ENCODE measurements at places on chromosomes 5 and 9.

DNA sequence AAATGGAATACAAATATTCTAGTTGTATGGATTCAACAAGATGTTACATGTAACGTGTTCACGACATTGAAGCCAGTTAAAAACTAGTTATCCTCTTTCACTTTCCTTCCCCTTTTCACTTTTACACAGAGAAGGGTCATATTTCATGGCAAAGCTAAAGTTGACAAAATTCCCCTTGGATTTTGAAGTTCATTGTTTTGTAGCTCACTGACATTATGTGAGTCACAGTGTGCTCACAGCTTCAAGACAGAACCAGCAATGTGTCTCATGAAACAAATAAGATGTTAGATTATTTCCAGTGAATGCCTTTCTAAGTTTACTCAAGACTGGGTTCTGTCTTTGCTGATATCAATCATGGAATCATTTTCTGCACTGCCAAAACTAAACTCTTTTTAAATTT lies 535.5 kb upstream of the GRIN3A start:
- no peak for DNase-seq

DNA sequence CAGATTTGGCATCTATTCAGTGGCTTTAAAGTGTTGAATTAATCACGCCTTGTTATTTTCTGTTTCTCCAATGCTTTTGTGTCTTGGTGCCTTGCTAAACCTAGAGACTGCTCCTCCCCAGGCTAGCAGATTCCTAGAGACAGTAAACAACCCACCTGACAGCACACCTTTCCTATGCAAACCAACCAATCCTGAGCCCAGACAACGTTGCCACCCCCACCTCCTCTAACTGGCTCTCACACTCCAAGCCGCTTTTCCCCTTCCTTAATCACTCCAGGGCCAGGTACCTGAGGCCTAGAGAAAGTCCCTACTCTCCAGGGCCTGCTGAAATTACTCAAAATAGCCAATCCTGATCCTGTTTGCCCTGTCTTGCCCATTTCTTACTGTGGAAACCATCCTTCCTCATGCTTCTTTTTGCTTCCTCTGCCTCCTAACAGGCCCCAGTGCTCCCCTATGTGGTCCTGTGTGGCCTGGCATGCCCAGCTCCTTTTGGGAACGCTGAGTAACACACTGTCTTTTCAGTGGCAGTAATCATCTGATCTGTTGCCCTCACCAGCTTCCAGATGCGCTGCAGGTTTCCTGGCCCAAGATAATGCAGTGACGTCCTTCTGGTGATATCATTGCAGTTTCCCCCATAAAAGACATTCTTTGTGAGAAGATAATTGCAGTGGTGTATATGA lies 53.4 kb downstream of the GAS1 start:
- DNase-seq = no peak

- no peak for DNase-seq
Measured at GRCh38 chr5:98333921-98334320, 439.5 kb upstream of the RGMB start.

DNA sequence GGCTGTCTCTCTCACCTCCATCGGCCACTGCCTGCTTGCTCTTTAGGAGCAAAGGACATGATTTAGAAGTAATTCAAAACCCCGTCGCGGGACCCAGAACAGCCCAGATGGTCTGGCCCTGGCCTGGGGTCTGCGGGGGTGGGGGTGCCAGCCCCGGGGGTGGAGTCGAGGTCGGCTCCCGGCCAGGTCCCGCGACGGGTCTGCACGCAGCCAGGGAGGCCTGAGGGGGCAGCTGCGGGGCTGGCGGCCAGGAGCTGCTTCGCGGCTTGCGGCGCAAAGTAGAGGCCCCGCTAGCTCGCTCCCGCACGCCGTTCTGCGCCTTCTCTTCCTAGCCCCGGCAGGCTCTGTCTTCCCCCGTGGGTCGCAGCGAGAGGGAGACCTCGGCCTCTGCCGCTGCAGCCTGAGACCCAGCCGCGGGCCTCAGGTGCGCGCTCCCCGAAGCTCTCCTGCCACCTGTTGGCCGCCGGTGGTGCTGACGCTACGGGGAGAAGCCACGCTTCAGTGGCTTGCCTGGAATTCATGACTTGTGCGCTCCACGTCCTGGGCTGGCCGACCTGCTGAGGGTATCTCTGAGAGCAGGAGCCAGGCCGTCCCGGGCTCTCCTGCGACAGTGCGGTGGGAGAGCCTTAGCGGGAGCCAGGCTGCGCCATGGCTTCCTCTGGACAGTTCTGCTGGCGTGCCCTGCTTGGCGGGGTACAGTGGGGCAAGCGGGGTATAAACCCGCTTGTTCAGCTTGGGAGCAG lies 157.2 kb upstream of the PITX1 start:
- DNase-seq = peak; percentile 76

GRCh38 chr9:4366591-4367330 lies 66.9 kb upstream of the GLIS3 start:
- DNase-seq = peak; percentile 22

GRCh38 chr5:92711956-92712355 lies 869.1 kb downstream of the NR2F1-AS1 start:
- no peak for DNase-seq

DNA sequence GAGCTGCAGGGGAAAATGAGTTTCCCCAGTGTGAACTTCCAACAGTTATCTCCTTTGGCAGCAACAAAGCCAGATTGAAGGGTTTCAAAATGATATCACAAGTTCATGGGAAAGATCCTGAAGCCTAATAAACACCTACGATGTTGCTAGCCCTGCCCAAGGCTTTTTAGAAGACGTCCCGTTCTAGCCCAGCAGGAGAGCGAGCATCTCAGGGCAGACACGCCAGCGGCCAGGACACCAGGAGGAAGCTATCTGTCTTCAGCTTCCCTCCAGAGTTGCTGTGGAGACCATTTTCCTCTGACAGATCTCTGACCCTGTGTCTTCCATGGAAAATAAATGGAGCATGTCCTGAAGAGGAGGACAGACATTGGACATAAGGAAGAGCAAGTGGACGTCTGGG lies 98.4 kb downstream of the FBXO38 start:
- no peak for DNase-seq

DNA sequence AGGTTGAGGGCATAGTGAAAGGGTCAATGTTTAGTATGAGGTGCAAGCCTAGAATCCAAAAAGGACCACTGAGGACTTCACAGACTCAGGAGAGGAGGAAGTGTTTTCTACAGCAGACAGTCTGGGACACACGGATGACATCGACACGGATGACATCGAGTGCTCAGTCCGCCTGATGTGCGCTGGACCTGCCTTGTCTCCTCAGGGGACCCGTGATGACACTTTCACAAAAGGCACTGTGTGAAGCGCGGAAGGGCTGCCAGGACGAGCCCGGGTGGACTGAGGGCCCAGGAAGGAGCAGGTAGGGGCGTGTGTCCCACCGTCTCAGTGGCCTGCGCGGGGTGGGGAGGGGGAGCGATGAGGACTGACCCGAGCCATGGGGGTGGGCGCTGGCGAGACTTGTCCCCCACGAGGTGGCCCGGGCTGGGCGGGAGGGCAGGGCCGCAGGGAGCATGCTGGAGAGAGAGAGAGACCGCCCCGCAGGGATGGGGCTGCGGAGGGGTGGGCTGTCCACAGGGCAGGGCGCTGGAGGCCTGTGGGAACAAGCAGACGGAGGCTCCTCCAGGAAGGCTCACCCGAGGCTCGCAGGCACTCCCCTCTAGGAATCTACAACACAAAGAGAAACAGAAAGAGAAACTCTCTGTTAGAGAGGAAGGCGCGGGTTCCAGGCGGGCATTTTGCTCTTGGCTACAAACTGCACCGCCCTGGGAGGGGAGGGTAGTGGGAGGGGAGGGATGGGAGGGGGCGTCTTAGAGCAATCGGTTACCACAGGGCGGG lies 54.9 kb downstream of the USP20 start:
- no peak for DNase-seq
